NCI-H2029 (cell line): ENCODE measurements at places on chromosomes 5 and 9.

DNA sequence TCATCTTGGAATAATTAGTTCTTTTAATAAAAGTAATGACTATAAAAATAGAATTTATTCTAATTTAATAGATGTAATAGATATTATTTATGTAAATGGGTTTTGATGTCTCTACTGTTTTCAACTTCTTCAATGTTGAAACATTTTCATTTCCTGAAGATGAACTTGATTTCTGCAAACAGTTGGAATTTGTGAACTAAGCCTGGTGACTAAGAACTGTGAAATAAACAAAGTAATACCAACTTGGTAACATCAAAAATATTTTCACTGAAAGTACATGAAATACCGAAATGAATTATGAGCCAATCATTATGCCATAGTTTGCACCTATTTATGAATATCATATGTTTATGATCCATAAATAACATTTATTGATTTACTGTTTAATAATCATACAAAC lies 143.8 kb upstream of the FGF10 start:
- no peak for DNase-seq

DNA sequence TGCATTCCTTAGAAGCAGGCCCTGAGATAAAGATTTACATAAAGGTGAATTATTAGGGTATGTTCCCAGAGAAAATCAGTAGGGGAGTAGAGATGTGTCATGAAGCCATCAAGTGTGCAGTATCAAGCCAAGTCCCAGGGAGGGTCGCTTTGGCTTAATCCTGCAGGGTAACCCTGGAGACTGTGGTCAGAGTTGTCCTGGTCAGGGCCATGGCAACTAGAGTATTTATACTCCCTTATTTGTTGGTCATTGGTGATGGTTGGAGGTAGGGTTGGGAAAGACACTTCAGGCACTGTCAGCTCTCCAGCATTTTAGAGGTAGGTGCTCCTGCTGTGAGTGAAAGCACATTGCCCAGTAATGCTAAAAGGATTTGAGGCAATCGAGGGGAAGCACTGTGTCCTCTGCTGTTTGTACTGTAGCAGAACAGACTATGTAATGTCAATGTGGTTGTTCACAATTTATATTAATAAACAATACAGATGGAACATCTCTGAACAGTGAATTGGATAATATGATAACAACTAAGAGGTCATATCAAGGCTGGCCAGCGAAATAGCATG lies 108.9 kb downstream of the GDNF start:
- DNase-seq, result no peak

- no peak for DNase-seq
Observed at GRCh38 chr5:135353952-135354721, 44.9 kb downstream of the MACROH2A1 start.

DNA sequence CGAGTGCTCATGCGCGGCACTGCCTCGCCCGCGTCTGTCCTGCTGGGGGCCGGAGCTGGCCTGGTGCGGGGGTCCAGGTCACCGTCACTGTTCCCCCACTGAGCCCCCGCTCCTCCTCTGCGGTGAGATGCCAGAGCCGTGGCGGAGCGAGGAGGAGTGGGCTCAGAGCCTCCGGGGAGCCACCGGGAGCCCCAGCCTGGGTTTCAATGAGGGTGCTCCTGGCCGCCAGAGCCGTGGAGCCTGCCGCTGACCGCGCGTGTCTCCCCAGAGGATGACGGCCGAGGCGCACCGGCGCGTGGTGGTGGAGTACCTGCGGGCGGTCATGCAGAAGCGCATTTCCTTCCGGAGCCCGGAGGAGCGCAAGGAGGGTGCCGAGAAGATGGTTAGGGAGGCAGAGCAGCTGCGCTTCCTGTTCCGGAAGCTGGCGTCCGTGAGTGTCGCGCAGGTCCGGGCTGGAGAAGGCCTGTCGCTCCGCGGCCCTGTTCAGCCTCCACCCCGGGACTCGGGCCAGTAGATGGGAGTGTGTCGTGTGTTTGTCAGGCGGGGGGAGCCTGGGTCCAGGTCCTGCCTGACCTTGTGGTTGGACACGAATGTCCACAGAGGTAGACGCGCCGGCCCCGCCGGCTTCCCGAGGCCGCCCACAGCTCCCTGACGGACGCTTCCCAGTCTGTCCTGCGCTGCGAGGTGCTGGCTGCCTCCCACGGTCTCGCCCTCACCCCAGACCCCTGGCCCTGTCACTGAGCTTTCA lies 22.0 kb downstream of the EXOC3 start:
- DNase-seq, result no peak

- no peak for DNase-seq
Observed at GRCh38 chr9:121620777-121621449, 30.5 kb upstream of the DAB2IP start.
